ENCODE measurements at places on chromosomes 6 and 20. TPM values are rescaled to one million over a fixed set of nuclear protein-coding genes. Genes with fewer than 3 reads are reported as not detected.

Gene GHRH
- total RNA-seq = not detected

Gene SRXN1
- total RNA-seq = 49.5 TPM

Gene PLA2G7
- total RNA-seq = not detected

Gene FAM83C
- not detected for total RNA-seq

Gene FAXC
- total RNA-seq = 0.07 TPM

Gene TBX18
- total RNA-seq = 25.9 TPM

Gene NKAIN2
- not detected for total RNA-seq

Gene CRYBG1
- 19.8 TPM for total RNA-seq

Gene KIAA0408
- total RNA-seq = not detected

Gene PREP
- 22.8 TPM for total RNA-seq

Gene NRN1
- 1.7 TPM for total RNA-seq

Gene GCNT2
- 14.6 TPM for total RNA-seq

Gene TMEM14C
- 61.8 TPM for total RNA-seq

Gene HLA-F
- 19.9 TPM for total RNA-seq

Gene SLC24A3
- total RNA-seq = not detected

Gene ENPP5
- not detected for total RNA-seq

Gene TGM3
- total RNA-seq = not detected

Gene TOX2
- total RNA-seq = 2.4 TPM

Gene TNFRSF21
- total RNA-seq = 24.0 TPM

Gene BEND6
- 1.2 TPM for total RNA-seq

Gene RIPK1
- total RNA-seq = 27.3 TPM

Gene LPA
- not detected for total RNA-seq

Gene NR2E1
- total RNA-seq = not detected

Gene VWA7
- total RNA-seq = 0.11 TPM

Gene HUS1B
- total RNA-seq = 0.73 TPM

Gene RGS17
- total RNA-seq = 1.5 TPM

Gene KIF13A
- total RNA-seq = 88.5 TPM

Gene CLVS2
- not detected for total RNA-seq

Gene STMN3
- total RNA-seq = 3.1 TPM

Gene WFDC2
- total RNA-seq = not detected

Gene EBF4
- 1.8 TPM for total RNA-seq

Gene DDX43
- 0.14 TPM for total RNA-seq

Gene TLDC2
- not detected for total RNA-seq

Gene CDH26
- 0.07 TPM for total RNA-seq

Gene FRS3
- 1.2 TPM for total RNA-seq

Gene REM1
- 0.32 TPM for total RNA-seq

Gene CENPW
- total RNA-seq = 33.6 TPM

Gene GPR6
- not detected for total RNA-seq

Gene ADGRG6
- total RNA-seq = 10.0 TPM

Gene GABRR1
- total RNA-seq = not detected

Gene WFDC10B
- not detected for total RNA-seq

Gene MYLK2
- total RNA-seq = 0.40 TPM

Gene MEI4
- total RNA-seq = not detected

Gene SERAC1
- total RNA-seq = 14.4 TPM

Gene KIZ
- 4.4 TPM for total RNA-seq

Gene FAM83D
- total RNA-seq = 57.1 TPM

Gene FBXO9
- 17.7 TPM for total RNA-seq

Gene EPHA7
- not detected for total RNA-seq

Gene ADGB
- total RNA-seq = not detected

Gene SMLR1
- total RNA-seq = not detected

Measured in pulmonary artery endothelial cell (primary cell).